ENCODE measurements at places on chromosomes 3 and 15.

DNA sequence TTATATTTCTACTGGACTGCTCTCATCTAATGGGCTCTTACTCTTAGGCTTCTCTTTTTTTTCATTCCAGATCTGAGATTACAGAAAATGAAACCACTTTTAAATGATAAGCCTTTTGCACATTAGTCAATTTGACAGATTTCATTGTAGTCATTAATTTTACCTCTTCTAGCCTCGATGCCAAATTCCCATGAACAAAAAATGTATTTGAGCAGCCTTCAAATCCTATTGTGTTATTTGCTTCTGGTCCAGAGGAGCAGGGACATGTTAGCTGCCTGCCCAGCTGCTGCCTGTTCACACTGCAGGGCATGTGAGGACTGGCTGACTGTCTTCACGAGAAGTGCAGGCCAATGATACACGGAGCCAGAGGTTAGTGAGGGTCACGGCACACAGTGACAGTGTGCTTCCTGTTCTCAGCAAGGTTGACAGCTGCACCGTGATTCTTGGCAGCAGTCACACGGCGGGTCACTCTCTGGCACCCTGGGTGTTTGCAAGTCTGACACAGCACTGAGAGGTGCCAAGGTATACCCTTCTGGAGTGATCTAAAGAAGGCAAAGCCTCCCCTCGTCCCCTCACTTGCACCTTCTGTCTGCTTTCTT, 40.8 kb downstream of the KAT2B start:
- DNase-seq, result peak; percentile 62

DNA sequence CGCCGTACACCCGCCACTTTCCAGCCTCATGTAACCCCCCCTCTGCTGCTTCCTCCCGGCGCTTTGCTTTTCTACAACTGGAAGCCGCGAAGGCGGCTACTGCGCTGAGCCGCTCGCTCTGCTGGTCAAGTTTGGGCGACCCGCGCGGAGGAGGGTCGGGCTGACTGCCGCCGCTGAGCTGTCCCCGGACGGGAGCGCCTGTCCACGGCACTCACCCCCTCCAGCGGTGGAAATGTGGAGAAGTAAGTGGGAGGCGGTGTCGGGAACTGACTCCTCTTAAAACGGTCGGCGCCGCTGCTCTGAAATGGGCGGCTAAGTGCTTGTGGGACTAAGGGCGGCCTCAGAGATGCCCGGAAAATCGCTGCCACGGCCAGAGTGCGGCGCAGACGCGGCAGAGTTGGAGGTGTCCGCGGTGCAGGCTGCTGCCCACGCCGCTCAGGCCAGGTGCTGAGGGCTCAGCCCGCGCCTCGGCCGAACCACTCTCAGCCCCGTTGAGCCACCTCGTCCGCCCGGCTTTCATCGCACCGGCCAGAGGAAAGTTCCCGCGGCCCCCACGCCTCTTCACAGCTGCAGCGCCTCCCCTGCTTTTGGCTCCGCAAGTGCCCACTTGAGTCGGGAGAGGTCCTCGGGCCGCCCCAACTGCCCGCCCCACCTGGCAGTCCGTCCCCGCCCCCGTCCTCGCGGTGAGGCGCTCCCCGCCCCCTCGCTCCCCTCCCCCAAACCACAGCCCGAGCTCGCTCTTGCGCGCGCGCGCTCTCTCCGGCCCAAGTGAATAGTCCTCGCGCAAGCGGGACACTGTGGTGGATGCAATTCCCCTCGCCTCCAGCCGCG, at the start of gene EPHA6:
Gene EPHA6 (plus strand): TSS at position 775 of the 831 bp plus-strand sequence.
- DNase-seq, result no peak

GRCh38 chr3:160052385-160053047, 63.9 kb downstream of the IL12A start:
- DNase-seq, result no peak

DNA sequence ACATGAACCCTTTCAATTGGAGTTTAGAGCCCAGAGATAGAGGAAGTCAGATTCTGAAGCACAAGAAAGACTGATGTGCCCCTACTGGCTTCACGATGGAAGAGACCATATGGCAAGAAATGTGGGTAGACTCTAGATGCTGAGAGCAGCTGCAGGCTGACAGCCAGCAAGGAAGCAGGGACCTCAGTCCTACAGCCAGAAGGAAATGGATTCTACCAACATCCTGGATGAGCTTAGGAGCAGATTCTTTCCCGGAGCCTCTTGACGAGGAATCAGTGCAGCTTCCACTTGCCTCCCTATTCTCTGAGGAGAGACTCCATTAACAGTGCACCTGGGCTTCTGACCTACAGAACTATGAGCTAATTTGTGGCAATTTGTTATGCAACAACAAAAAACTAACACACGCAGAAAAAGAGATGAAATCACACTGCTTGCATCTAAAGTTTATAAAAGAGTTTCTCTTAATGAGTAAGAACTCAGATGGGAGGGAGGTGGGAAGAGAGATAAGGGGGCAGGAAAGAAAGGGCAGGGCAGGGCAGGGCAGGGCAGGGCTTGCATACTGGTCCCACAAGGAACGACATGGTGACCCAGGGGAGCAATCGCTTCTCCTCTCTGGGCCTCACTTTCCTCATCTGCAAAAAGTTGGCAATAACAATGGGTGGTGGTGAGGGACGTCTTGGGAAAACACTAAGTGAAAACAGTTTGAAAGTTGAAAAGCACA, 440.9 kb downstream of the FOXP1 start:
- DNase-seq, result no peak

GRCh38 chr3:11482021-11482420, 161.7 kb downstream of the VGLL4 start:
- DNase-seq, result no peak

DNA sequence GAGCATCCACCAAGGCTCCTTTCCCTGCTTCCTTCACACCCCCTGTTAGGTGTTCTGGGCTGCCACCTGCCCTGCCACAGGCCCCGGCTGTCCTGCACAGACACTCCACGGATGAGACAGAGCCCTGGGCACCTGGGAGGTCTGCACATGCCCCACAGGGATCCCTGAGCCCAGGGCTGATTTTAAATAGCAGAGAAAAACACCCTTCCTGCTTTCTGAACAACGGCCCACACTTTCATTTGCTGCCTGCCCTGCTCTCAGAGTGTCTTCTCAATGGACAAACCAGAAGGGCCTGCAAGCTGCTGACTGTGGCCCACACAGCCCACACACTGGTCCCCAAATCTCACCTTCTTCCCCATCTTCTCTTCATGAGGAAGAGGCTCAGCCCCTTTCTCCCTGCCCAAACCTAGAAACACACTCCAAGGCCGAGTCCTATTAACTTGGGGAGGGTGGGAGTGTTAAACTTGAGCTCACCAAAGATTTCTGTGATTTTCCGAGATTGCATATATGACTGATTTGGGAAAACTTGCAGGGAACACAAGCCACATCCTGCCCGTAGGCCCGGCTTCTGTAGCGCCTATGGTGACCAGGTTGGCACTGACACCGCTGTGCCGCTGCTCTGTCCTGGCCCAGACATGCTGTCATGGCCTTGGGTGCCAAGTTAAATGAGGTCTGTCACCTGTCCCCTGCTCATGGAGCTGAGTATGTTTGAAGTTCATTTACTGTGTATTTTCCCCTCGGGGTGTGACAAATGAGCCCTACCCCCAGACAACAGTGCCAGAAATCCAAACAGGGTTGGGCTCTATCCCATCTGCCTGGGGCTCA, 47.2 kb upstream of the KLF13 start:
- DNase-seq, result no peak

GRCh38 chr3:194141415-194142155, 5.6 kb downstream of the HES1 start:
- DNase-seq, result peak; percentile 95

DNA sequence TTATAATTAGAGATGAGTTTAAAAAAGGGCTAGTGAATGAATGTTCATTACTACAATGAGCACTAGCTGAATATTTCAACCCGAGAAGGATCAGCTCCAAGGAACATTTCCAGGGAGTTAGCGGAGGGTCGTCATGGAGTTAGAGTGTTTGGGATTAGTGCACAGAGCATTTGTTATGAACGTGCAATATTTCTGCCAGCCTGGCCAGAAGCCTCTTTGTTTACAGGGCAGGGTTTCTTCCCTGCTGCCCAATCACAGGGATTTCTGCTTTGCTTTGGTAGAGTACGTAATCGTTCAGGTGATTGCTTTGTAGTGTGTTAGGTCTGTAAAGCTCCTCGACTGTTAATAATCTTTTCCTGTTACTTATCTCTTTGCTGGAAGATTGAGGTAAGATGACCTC, 5.9 kb downstream of the CGNL1 start:
- DNase-seq, result no peak

GRCh38 chr3:195070336-195070735, 200.6 kb downstream of the XXYLT1 start:
- DNase-seq, result no peak

GRCh38 chr3:177721864-177722785, 524.8 kb upstream of the TBL1XR1 start:
- peak; percentile 40 for DNase-seq

DNA sequence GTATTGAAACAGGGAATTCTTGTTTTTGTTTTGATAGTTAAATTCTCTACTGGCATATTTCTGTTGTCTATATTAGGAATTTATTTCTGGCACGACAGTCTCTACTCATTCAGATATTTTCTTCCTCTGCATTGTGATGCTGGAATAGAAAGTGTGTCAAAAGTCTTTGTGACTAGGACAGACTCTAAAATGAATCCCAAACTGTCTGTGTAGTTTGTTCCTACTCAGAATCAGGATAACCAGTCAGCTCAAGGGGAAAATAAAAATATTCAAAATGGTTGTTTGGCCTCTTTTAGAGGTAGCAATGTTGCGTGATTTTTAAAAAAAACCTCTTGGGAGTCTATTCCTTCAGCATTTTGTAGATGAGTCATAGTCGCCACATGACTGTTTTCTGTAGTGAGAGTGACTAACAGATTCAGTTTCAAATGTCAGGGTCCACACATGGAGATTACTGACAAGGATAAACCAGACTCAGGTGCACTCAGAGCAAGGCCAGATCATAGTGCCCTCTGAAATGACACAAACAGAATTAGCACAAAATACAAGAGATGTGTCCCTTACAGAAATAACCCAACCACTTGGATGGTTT, 13.1 kb downstream of the SLC7A14 start:
- no peak for DNase-seq

DNA sequence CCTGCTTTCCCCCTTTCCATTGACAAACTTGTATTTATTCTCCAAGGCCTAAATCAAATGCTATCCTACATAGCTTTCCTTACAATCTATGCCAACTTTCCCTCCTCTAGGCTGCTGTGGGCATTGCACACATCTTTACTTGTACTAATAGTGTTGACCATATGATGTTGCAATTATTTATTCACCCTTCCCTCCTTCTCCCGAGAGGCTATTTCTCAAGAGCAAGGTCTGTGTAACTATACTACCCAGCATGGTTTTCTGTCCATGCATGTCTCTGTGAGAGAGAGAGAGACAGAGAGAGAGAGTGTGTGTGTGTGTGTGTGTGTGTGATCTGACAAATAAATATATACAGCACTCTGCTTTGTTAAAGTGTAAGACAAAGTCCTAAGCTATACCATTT, 63.8 kb downstream of the GTPBP8 start:
- no peak for DNase-seq

DNA sequence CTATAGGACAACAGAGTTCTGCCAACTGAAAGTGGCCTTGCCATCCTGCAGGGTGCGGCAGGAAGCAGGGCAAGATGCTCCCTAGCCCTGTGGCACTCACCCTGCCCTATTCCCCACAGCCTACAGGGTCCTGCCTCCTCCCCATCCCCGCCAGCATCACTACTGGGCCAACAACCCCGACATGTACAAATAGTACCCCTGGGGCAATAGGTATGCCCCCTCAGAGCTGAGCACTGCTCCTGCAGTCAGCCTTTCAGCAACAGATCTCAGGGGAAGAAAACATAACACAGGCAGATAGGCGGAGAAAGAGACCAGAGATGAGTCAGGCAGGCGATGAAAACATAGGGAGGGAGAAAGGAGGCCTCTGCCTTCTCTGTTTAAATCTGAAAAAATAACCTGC, 74.7 kb downstream of the XXYLT1 start:
- no peak for DNase-seq

DNA sequence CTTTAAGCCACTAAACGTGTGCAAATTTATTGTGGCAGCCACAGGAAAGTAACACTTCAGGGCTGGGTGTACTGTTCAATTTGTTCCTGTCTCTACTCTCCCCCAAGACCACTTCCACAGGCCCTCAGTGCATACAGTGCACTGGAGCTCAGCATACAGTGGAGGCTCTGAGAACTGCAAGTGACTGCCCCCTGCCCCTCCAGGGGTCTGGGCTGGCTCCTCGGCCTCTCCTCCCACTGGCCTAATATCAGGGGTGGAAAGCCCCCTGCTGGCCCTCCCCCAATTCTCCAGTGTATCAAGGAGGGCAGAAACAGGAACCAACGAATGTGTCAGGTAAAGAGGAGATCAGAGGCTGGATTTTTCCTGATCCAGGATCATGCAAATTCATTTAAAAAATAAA, 19.9 kb upstream of the HEG1 start:
- no peak for DNase-seq

GRCh38 chr15:92807971-92808571, 92.1 kb upstream of the CHD2 start:
- DNase-seq, result peak; percentile 10

GRCh38 chr15:26318689-26319088, 454.2 kb downstream of the GABRB3 start:
- no peak for DNase-seq

- DNase-seq, result no peak
Measured at GRCh38 chr3:126347543-126348161, 9.6 kb downstream of the KLF15 start.

DNA sequence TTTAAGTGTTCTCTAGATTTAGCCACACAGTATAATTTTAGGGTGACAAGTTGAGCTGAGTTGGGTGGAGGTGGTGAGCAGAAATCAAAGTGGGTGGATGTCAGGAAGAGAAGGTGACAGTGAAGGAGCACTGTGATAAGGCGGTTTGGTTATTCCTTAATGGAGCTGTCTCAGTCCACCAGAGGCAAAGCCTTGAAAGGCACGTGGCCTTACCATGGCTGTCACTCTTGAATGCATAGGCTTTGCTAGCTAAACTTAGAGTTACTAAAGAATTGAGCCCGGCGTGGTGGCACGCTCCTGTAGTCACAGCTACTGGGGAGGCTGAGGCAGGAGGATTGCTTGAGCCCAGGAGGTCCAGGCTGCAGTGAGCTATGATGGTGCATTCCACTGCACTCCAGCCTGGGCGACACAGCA, 560 bp upstream of the TTLL13 start:
- no peak for DNase-seq

- peak; percentile 9 for DNase-seq
Measured at GRCh38 chr15:32994810-32995424, 199.6 kb downstream of the FMN1 start.

GRCh38 chr3:15501126-15501525, 20.4 kb downstream of the COLQ start:
- DNase-seq, result peak; percentile 84

All from NCI-H1092 treated with DMSO at 0.1 percent for 48 hours (cell line).